Activated CD4-positive, alpha-beta T cell treated with anti-CD3 and anti-CD28 coated beads for 36 hours (primary cell): ENCODE measurements at places on chromosomes 1 and 21. TPM values are rescaled to one million over a fixed set of nuclear protein-coding genes. Genes with fewer than 3 reads are reported as not detected.

The ZBED6 gene
- 16.4 TPM for total RNA-seq

The MCOLN3 gene
- 0.16 TPM for total RNA-seq

- peak; percentile 27 for DNase-seq
Measured at GRCh38 chr1:156600733-156601121, 552 bp downstream of the GPATCH4 start.

The CRYZL1 gene
- 35.2 TPM for total RNA-seq

DNA sequence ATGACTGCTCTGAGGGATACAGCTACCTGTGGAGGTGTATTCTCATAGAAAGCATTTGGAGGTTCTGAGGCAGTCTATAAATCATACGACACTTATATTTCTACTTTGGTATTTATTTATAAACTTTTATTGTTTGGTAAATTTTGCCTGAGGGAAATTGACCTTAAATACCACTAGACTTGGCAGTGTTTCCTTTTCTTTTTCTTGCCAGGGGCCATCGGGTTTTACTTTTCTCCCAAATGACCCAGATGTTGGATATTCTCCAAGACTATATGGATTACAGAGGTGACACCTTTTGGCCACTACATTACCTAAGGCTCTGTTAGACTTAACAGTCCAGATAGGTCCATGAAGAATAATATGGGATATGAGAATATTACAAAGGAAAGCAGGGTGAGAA, 28.2 kb downstream of the CHD1L start:
- no peak for DNase-seq

DNA sequence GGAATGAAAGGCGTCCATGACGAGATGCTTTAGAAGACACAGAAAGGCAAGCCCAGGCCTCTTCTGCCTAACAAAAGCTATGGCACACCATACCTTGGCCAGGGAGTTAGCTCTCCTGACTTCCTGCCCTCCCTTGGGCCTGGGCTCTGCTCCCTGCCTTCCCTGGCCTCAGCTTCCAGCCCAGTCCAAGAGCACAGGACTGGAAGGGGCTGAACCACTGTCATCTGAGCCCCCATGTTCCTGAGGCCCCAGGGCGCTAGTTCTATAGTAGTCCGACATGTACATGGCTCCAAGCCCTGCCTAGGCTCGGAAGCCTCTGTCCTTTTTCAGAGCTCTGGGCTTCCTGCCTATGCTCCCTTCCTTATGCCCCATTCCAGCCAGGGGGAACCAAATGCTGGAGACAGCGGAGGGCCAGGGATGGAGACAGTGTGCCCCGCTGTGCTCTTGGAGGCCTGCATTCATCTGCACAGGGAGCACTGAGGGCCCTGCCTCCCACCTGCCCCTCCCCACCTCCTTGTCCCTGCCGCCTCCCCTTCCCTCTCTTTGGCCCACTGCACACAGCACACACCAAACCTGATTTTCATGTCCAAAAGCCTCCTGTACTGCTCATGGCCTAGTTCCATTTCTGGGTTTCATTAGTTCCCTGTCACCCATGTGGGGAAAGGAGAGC, 240.1 kb downstream of the RHOU start:
- DNase-seq: no peak

The TAS1R1 gene
- total RNA-seq: not detected

GRCh38 chr21:43364851-43365424, 62.0 kb downstream of the SIK1 start:
- DNase-seq: no peak

DNA sequence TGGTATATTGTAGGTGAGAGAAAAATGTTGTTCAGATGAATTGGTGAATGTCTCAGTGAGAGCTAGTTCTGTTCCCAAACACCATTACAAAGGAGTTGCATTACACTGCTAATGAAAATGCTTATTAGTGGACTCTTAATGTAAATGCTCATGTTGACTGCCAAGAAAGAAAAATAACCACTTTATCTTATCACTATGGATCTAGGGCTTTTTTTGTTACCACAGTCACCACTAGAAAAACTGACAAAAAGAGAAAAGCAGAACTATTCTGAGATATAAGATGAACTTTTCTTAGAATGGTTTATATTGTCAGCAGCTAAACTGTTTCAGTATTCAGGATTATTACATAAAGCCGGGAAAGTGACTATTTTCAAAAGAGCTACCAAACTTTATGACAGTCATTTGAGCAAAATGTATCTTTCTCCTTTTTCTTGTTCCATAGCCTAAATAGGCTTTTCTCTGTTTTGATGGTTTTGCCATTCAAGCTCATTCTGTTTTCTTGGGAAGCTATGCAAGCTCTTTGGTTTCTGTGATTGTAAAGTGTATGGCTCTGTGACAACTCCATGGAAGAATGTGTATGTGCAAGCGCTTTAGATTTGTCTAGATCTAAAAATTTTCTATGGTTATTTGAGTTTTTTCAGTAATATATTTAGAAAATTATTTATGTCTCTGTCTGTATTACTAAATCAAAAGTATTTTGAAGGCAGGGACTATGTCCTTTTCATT, 64.2 kb upstream of the DPH5 start:
- DNase-seq: no peak

DNA sequence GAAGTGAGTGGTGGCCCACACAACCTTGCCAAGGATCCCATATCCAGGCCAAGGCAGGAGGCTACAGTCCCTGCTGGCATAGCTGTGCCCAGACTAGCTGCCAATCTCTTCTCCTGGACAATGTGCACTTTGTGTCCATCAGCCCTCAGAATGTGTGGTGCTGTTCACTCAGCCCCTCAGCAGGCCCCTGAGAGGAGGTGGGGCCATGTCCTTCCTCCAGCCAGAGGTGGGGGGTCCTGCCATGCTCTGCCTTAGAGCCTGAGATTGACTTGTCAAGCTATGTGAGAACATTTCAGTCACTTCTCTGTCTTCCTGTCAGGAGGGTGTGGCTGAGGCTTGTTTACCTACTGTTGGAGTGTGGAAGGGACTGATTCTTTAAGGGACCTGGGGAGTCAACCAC, 1.4 kb downstream of the NCF2 start:
- DNase-seq: no peak

DNA sequence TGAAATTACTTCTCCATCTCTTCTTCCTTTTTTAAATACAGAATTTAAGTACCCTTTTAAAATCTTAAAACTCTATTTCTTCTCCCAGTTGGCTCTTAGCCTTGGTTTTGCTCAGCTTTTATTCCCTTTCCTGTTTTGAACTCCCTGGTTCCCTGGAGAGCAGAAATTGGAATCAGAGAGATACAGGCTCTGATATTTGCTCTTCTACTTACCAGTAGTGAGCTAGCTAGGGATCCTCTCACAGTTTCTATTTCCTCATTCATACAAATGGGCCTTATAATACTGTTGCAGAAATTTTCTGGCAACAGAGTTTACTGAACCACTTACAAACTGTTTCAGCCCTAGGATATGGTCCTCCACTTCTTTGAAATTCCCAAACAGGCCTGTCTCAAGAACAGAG, 606.3 kb downstream of the NUF2 start:
- DNase-seq: no peak

The ASTN1 gene
- total RNA-seq: not detected

DNA sequence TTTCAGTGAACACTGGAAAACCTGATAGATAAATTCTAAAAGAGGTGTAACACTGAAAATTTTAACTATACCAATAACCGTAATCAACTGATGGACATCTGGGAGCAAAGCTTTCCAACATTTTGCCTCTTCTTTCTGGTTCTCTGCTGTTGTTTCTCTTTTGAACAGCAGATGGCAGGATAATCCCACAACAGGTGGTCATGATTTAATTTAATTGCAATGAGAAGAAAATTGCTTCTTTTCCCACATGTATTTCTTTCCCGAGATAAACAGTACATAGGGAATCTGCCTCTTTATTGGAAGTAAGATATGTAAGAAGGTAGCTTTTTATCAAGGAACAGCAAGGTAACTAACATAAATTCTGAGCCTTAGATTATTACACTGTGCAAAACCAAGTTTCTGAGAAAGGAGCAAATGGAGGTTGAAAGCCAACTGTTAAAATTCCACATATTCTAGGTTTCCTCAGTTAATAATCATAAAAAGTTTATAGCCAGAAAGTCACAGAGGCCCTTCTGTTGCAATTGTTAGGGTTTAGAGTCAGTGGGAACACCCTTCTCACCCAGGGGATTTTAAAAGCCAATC, 72.9 kb downstream of the RPS6KA1 start:
- DNase-seq: peak; percentile 45

- DNase-seq: no peak
Measured at GRCh38 chr1:24127801-24128363, 15.1 kb downstream of the IL22RA1 start.

The MFSD2A gene
- 8.8 TPM for total RNA-seq

DNA sequence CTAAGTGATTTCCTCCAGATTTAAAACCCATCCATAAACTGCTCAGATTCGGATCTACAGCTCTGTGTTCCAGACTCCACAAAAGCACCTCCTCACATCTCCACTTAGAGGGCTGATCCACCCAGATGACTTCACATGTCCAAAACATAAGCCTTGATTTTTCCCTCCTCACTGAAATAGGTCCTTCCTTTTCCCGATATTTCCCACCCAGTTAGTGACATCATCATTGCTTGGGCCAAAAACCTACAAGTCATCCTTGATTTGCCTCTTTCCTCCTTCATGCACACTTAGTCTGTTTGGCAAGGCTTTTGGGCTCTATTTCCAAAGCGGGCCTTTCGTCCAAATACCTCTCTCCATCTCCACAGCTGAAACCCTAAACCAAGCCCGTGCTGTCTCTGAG, 32.3 kb downstream of the CCDC185 start:
- no peak for DNase-seq

DNA sequence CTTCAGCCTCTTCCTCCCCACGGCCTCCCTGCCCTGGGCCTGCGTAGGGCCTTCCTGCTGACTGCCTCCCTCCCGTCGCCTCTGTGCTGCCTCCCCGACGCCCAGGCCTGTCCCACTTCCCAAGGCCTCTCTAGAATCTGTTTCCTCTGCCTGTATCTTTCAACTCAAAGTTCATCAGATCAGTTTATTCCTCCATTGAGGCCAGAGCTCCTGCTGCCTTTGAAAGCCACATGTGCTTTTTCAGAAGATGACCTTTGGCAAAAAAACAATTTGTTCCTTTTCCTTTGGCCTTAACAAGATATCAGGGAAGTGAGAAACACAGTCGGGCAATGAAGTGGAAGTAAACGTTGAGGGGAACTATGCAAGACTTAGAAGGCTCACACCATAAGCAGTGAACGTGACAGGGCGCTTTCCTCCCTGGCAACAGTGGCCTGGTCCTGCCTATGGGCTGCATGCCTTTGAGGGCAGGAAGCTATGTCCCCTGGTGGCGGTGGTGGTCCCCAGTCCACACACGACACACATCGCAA, 85.9 kb downstream of the PSMG1 start:
- no peak for DNase-seq

The ZNF697 gene
- 0.63 TPM for total RNA-seq

GRCh38 chr1:94622757-94623156, 81.2 kb upstream of the F3 start:
- no peak for DNase-seq

The TNNI3K gene
- total RNA-seq: 0.59 TPM

GRCh38 chr1:182113879-182114626, 52.5 kb upstream of the ZNF648 start:
- no peak for DNase-seq

GRCh38 chr1:106564192-106564591, 492.3 kb upstream of the PRMT6 start:
- no peak for DNase-seq

The PI4KB gene
- total RNA-seq: 54.5 TPM

GRCh38 chr21:46455575-46456385, 2.9 kb upstream of the DIP2A start:
- DNase-seq: no peak

DNA sequence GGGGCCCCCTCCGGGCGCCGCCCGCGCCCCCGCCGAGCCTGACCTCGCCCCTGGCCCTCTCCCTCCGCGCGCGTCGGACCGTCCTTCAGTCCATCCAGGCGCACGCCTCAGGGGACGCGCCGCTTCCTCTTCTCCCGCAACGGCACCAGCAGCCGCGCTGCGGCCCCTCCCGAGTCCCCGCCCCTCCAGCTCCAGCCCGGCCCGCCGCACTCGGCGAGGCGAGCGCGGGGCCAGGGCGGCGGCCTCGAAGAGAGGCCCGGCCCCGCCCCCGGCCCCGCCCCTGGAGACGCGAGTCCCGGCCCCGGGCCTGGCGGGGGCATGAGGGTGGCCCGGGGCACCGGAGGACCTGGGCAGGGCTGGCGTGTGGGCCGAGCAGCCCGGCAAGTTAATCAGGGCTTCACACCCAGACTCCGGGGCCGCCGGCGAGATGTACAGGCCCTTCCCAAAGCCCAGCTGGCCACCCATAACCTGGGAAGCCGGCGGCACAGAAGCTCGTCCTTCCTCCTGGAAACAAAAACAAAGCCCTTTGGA, at the start of gene IGSF3:
Gene IGSF3, minus strand, starts transcription at position 159 of the 531 bp plus-strand sequence. CDS start 1,407 bp downstream, outside the sequence.
- peak; percentile 76 for DNase-seq

- no peak for DNase-seq
Measured at GRCh38 chr21:33884376-33885171, 31.0 kb downstream of the ATP5PO start.

The LHX8 gene
- total RNA-seq: not detected

The FCER1G gene
- total RNA-seq: 0.98 TPM

- peak; percentile 50 for DNase-seq
Measured at GRCh38 chr1:12153181-12153785, 13.5 kb upstream of the TNFRSF1B start.

GRCh38 chr21:33667636-33668035, 25.3 kb downstream of the ITSN1 start:
- DNase-seq: no peak

The MAP3K21 gene
- 3.0 TPM for total RNA-seq

- DNase-seq: no peak
Measured at GRCh38 chr1:70140343-70140742, 65.0 kb downstream of the LRRC40 start.

DNA sequence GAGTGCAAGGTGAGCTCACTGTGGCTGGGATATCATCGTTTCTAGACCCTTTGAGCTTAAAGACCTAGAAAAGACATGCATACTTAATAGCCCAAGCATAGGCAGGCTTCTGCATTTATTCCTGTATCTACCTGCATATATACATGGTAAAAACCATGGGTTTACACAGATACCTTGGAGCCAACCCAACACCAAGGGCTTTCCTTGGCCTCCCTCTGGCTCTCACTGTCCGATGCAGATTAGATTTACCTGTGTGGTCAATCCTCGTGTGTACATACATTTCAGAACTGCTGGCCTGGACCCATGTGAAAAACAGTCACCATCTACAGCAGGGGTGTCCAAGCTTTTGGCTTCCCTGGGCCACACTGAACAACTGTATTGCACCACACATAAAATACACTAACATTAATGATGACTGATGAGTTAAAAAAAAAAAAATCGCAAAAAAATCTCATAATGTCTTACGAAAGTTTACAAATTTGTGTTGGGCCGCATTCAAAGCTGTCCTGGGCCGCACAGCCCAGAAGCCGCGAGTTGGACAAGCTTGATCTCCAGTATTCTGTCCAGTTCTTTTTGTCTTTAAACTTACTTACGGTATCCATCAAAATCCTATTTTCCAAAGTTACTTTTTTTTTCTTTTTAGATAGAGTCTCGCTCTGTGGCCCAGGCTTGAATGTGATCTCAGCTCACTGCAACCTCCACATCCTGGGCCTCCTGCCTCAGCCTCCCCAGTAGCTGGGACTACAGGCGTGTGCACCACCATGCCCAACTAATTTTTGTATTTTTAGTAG, 43.5 kb downstream of the WDR4 start:
- no peak for DNase-seq

- DNase-seq: peak; percentile 82
Measured at GRCh38 chr1:30911059-30911954, 2.7 kb upstream of the SDC3 start.

GRCh38 chr1:174352117-174352516, 95.6 kb upstream of the GPR52 start:
- DNase-seq: no peak
